ENCODE measurements at places on chromosomes 11 and 22. TPM values are rescaled to one million over a fixed set of nuclear protein-coding genes. Genes with fewer than 3 reads are reported as not detected.

GRCh38 chr11:98834776-98835175 lies 186.0 kb upstream of the CNTN5 start:
- DNase-seq: no peak

DNA sequence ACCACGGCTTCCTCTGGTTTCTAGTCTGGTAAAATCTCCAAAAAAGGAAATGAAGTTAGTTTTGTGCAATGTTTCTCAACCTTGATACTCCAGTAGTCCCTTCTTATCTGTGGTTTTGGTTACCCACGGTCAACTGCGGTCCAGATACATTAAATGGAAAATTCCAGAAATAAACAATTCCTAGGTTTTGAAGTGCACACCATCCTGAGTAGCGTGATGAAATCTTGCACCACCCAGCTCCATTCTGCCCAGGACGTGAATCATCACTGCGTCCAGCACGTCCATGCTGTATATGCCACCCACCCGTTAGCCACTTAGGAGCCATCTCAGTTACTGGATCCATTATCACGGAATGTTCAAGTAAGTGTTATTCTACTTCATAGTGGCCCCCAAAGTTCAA lies 117.0 kb downstream of the FBXO7 start:
- DNase-seq: no peak

GRCh38 chr11:114081641-114082414 lies 22.3 kb downstream of the ZBTB16 start:
- no peak for DNase-seq

GRCh38 chr11:44702889-44703288 lies 23.9 kb upstream of the TSPAN18 start:
- no peak for DNase-seq

DNA sequence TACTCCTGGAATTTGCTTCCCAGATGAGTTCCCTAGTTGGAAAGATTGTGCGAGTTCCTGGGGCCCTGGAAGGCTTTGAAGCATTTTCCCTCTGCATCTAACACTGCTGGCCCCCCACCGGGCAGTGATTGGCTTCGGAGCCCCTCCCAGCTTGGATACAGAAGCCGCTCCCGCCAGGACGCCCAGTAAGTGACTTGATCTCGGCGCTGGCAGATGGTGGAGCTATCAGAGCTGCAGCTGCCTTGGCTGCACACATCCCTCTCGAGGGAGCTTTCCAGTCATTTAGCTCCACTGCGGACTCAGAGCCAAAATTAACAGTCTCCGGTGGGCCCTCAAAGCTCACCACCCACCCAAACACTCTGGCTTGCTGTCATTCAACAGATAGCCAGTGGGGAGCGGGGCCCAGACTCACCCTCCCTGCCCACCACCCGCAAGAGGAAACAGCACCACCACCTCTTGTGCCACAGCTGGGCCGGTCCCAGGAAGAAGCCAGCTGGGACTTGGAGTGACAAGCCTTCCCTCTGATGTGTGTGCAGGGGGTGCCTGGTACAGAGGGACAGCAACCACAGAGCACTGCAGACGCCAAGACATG lies 162.3 kb downstream of the TRIM29 start:
- DNase-seq: no peak

GRCh38 chr11:113401718-113402117 lies 14.1 kb downstream of the ANKK1 start:
- no peak for DNase-seq

DNA sequence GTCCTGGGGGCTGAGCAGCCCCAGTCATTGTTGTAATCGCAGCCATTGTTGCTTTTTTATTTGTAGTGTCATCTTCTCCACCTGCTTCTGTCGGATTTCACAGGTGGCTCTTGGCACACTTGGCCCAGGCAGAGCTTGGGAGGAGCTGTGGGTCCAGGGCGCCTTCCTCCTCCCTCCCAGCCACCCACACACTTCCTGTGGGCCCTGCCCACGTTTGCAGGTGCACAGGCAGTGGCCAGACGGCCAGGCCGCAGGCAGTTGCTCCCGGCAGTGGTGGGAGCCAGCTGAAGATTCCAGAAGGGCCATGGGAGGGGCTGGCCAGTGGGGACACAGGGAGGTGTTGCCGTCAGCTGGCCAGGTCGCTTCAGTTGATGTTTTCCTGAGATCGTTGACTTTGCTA lies 1191.9 kb downstream of the BRD1 start:
- DNase-seq: no peak

DNA sequence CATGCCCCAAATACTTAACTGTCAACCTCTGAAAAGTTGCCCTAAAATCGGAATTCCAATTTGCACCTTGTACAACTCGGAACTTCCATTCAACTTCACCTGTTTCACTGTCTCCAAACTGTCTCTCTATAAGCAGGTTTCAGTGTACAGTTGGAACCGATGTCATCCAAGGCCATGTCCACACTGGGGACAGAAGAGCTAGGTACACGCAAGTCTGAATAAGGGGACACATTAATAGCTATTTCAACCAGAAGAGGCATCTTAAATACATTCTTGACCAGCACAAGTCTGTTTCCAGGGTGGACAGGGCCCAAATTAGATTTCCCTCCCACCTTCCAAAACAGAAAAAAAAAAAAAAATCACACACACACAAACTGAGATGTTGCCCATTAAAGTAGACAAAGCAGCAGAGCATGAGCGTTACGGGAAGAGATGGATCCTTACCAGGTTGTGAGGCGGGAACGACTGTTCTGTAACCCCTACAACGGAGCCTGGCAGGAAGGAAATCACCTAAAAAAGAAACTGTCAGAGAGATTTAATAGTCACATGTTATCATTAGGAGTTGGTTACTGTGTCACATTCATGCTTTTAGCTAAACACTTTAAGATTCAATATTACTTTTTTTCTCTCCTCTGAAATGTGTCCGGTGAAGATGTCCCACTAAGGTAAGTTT lies 1.7 kb downstream of the CREBZF start:
- no peak for DNase-seq

DNA sequence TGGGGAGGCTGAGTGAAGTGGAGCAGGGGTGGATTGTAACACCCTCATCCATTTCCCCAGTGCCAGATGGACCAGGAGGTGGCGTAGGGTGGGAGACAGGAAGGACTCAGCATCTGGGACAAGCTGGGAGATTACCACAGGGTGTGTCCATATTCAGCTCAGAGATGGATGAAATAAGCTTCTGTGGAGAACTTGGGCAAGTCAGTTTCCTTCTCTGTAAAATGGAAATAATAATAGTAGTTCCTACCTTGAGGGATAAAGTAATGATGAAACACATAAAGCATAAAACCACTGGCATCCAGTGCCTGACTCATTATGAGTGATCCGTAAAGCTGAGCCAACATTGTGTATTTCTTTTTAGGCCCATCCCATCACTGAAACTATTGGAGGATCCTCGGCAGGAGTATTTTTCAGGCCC lies 607 bp upstream of the ROBO4 start:
- DNase-seq: no peak

DNA sequence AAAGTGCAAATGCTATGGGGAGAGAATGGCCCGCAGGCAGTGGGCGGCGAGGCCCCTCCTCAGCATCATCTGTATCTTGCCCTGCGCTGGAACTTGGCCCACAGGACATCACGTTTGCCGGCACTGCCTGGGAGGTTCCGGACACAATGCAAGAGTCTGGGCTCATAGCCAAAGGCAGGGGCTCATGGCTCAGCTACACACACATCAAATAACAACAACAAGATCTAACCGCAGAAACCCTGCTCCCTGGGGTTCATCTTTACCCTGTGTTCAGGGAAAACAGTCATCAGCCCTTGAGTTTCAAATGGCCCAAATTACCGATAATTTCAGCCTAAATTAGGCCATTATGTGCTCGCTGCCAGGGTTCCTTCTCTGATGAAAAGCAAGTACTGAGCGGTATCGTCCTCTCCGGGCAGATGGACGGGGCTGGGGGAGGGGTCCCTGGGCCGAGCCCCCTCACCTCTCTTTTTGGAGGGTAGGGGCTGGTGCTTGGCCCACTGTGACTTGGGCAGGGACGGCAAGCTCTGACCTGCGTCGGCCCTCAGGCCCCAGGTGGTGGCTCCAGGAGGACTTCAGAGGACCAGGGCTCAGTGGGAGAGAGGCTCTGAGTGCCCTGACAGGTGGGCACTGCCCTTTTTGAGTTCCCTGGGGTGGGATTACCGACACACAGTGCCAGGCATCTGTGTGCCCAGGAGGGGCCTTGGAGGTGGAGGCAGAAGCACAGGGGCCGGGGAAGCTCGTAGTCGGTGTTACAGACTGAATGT lies 25.0 kb upstream of the GAL start:
- no peak for DNase-seq

GRCh38 chr11:70656252-70656651 lies 257.9 kb downstream of the CTTN start:
- DNase-seq: no peak

GRCh38 chr22:49597428-49598039 lies 230.1 kb downstream of the BRD1 start:
- DNase-seq: no peak

DNA sequence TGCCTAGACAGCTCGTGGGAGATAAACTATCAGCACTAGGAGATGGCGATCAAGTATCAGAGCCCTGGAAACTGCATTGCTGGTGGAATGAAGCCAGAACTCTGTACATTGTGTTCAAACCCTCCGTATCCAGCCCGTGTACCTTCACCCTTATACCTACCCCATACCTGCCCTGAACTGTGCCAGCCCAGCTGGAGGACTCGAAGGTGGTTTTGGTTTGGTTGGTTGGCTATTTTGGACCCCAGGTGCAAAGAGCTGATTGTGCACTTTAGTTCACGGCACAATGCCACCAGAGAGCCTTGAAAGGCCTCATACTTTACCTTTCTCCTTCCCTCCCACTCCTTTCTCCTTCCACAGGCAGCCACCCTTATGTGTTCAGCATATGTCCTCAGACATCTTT lies 16.0 kb downstream of the FAM83F start:
- DNase-seq: no peak

DNA sequence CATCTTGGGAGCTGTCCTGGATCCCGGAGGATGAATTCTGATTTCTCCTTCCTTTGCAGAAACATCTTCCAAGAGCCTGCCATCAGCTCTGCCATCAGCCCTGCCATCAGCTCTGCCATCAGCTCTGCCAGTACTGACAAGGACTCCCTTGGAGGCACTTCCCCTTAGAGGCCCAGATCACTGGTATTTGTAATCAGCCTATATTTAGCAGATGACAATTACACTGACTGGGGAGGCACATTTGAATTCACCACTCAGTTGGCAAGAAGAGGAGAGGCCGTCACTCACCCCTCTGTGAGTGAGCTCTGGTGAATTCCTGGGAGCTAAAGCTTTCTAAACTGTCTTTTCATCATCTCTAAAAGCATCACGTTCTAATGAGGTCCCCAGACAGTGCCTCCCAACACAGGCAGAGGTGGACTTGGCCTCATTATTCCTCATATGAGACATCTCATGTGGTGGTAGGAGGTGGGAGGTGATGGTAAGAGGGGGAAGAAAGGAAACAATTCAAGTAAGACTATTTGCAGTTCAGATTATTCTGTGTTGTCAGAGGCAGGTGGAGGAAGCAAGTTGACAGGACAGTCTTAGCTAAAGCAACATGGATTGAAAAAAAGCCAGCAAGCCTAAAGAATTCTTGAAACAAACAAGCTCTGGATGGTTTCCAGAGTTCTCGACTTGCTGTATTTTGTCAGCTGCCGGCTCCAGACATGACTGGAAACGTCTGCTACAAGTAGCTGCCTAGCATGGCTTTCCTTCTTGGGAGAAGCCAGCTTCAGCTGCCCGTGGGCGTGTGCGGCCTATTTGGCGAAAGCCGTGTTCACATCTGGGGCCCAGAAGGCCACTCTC lies 771.7 kb downstream of the TBC1D22A start:
- DNase-seq: no peak

GRCh38 chr11:64608046-64608445 lies 17.0 kb downstream of the SLC22A12 start:
- no peak for DNase-seq

DNA sequence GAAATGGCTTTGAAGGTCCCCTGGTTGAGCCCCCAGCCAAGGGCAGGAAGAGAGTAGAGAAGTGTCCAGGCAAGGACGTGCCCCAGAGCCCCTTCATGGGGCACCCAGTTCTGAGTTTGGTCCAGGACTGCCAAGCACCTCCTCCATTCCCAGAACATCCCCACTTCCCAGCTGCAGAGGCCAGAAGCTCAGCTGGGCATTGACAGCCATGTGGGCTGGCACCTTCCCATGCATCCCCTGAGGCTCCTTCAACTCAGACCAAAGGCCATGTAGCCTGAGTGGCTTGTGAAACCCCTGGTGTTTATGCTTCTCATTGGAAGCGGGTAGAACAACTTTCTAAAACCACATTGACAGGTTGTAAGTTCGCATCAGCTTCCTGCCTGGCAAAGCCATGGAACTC lies 789.6 kb downstream of the TBC1D22A start:
- DNase-seq: no peak

- no peak for DNase-seq
These were observed 99.2 kb downstream of the C11orf65 start for GRCh38 chr11:108368134-108368533.

GRCh38 chr11:2516276-2517015 lies 71.6 kb downstream of the KCNQ1 start:
- no peak for DNase-seq

Gene RASL10A
- total RNA-seq: not detected

Gene MCM5
- 39.5 TPM for total RNA-seq

Gene SLC16A8
- total RNA-seq: not detected

Gene CNGA4
- not detected for total RNA-seq

Gene OR52H1
- total RNA-seq: not detected

Gene OR5D14
- not detected for total RNA-seq

Gene ANO9
- 20.4 TPM for total RNA-seq

Gene APLNR
- total RNA-seq: 0.30 TPM

Gene MYO18B
- total RNA-seq: 0.22 TPM

Gene TXNRD2
- 9.7 TPM for total RNA-seq

Gene SLC5A12
- total RNA-seq: not detected

Gene FERMT3
- total RNA-seq: 3.8 TPM

Gene MMP1
- total RNA-seq: 0.19 TPM

Gene RTN4RL2
- 0.68 TPM for total RNA-seq

Gene UPB1
- total RNA-seq: not detected

Gene SLC25A18
- 0.76 TPM for total RNA-seq

Gene PYGM
- total RNA-seq: 0.27 TPM

Gene YPEL1
- 8.5 TPM for total RNA-seq
